Aorta (tissue), 5 donors: ENCODE measurements at places on chromosomes 4 and X.

- DNase-seq = no peak
Measured at GRCh38 chr4:77349796-77350195, 192.8 kb downstream of the CCNG2 start.

DNA sequence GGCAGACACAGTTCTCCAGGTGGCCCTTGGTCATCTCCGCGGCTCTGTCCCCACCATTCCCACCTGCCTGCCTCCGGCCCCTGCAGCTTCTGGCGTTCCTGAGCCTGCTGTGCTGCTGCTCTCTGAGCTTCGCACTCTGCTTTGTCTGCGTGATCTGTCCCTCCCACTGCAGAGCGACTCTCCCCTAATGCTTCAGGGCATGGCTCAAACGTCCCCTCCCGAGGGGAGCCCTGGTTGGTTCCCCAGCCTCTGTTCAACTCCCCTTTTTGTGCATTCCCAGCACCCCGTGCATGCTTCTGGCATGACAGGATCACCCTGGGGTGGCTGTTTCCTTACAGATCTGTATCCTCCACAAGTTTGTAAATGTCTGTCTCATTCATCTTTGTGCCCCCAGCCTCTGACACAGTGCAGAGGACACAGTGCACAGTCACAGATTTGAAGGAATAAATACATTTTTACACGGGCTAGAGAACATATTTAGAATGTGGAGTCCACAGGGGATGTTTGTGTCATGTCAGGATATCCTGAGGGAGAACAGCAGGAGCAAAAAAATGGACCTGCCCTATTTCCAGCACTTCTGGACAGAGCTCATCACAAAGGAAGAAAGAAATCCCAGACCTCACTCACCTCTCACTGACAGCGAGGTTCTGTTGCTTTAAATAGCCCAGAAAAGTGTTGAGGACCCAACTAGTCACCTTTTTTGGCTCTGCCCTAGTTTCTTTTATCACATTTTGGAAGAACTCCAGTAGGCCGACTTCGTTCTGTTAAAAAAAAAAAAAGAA is 72.6 kb downstream of the GATB start:
- no peak for DNase-seq

DNA sequence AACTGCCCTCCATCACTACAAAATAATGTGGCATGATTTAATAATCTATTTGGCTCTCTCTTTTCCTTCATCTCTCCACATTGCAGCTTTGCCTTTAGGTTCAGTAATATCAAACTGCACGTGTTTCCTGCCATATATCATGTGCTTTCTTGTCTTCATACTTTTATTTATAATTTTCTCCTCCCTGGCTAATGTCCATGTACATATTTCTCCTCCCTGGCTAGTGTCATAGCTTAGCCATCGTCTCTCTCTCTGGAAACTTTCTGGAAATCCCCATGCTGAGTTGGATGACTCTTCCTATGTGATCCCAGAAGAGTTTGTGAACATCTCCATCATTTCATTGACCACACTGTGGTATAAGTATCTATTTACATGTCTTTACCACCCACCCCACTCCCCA is 21.3 kb upstream of the PDGFC start:
- DNase-seq = no peak

DNA sequence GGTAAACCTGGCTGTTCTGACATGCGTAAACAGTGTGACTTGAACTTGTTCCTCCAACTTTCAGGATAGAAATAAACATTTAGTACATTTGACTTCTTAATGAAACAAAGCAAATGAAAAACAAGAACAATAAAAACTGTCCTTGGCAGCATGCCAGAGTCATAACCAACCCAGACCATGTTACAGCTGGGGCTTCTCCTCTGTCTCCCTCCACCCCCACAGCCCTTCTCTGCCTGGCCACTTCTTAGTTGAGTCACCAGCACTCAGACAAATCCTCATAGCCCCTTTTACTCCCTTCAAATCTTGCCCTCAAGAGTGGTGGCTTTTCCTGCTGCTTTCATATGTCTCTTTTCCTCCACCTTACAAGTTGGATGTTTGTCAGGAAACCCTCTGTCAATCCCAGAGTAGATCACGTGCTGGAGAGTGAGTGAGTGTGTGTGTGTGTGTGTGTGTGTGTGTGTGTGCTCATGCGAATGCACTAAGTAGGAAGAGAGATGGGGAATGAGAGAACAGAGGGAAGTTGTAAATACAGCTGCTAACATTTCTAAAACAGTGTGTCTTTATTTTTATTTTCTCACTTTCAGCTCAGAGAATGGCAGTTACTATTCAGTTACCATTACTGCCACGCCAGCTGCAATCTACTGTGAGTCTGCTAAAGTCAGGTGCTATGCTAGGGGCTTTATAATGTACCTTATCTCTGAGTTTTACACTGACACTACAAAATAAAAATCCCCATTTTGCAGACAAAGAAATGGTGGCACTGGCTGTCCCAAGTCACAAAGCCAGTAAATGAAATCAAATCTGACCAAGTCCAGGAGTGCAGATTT is 15.0 kb downstream of the SCARB2 start:
- peak; percentile 77 for DNase-seq

GRCh38 chr4:183411291-183411861 is 33.1 kb upstream of the CDKN2AIP start:
- DNase-seq = no peak

DNA sequence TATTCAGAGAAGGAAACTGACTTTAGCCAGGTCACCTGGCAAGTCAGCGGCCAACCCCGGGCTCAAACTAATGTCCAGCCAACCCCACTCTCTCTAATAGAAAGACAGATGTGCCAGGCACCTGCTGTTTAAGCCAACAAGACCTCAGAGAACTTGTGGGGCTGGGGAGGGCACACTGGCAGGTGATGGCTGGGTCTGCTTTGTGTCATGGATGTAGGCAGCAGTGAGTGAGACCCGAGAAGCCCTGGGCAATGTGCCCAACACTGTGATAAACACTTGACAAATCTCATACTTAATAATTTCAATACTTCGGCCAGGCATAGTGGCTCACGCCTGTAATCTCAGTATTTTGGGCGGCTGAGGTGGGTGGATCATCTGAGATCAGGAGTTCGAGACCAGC is 9.0 kb upstream of the CD99L2 start:
- no peak for DNase-seq

GRCh38 chr4:26958925-26959653 is 98.4 kb downstream of the STIM2 start:
- DNase-seq = no peak

DNA sequence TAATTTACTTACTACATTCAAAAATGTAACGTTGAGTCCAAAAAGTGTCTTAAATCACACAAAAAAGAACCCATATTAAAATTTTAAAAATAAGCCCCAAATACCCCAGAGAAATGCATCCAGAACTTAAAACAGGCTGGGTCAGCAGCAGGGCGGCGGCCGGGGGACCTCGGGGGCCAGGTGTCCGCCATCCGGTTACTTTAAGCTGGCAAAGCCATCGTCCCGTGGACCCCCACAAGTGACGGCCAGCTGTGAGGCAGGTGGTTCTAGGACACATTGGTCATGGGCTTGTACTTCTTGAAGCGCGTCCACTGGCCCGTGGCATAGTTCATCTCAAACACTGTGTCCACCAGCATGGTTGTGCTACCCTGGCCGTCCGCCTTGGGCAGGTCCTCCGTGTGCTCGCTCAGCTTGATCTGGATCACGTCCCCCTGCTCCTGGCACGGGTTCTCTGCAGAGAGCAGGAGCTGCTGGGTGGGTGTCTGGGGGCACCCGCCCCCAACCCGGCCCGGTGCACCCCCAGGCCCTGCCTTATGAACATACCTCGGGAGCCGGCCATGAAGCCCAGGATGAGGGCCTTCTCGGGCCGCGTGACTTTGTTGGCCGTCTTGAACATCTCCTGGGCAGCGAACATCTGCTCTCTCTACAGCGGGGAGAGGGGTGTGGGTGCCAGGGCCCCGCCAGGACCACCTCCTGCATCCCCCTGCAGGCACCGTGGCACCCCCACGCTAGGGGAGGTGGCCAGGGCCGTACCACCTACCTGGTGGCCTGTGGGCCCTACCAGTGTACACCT is 25.5 kb downstream of the NELFA start:
- DNase-seq = no peak

GRCh38 chr4:101198682-101199339 is 148.5 kb downstream of the PPP3CA start:
- no peak for DNase-seq

- peak; percentile 63 for DNase-seq
Measured at GRCh38 chr4:110615353-110616237, 7.3 kb downstream of the PITX2 start.

GRCh38 chrX:66042307-66043077 is 2.6 kb upstream of the VSIG4 start:
- DNase-seq = no peak

- no peak for DNase-seq
Measured at GRCh38 chrX:132615391-132616131, 126.7 kb upstream of the MBNL3 start.

DNA sequence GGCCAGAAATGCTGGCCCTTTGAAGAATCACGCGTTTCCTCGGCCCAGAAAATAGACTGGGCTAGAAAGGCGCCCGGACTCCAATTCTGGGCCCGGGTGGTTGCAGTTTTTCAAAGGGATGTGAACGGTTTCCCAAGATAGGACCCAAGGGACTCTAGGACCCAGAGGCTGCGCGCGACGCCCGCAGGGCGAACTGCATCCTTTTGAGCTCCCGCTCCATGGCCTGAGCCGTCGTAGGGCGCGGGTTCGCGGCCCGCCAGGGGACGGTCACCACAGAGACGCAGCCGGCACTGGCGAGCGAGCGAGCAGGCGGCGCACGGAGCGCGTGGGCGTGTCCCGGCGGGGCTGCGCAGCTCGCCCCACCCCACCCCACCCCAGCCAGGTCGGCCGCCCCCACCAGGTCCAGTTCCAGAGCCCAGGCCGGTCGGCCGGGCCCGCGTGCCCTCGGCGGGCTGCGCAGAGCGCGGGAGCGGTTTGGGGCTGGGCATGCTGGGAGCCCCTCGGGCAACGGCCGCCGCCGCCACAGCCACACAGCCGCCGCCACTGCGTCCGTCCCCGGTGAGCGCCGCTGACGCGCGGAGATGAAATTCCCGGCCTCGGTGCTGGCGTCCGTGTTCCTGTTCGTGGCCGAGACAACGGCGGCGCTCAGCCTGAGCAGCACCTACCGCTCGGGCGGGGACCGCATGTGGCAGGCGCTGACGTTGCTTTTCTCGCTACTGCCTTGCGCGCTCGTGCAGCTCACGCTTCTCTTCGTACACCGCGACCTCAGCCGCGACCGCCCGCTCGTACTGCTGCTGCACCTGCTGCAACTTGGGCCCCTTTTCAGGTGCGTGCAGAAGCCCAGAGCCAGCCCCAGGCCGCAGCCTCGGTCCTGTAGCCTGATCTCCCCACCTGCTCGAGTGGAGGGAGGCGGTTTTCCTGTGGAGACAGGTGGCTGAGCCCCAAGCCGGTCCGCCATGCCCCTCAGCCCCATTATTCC is at the start of gene XK:
XK (plus strand) TSS at position 411 of the 979 bp plus-strand sequence; CDS start at position 582, 171 bp downstream.
- DNase-seq = peak; percentile 84

- DNase-seq = no peak
Measured at GRCh38 chr4:136803433-136803832, 728.9 kb downstream of the PCDH18 start.

GRCh38 chr4:10577508-10578426 is 106.8 kb downstream of the CLNK start:
- DNase-seq = no peak

GRCh38 chr4:169931964-169932363 is 94.2 kb downstream of the MFAP3L start:
- DNase-seq = no peak

GRCh38 chrX:120001787-120002186 is 58.2 kb upstream of the NKAP start:
- no peak for DNase-seq

DNA sequence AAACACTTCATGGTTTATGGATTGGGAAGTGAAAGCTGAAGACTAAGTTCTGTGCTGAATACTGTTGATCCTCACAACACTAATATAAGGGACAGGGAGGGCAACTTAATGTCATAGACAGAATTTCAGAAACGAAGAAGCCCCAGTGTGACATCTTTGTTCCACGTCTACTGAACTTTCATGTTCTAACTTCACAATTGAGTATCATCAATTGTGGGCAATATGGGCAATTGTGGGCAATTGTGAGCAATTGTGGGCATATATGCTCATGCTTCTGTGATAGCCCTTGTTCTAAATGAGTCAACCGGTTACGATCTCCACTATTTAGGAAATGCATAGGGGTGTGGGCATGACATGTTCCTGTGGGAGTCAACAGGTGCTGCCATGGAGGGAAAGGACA is 33.7 kb downstream of the CYBB start:
- DNase-seq = no peak

DNA sequence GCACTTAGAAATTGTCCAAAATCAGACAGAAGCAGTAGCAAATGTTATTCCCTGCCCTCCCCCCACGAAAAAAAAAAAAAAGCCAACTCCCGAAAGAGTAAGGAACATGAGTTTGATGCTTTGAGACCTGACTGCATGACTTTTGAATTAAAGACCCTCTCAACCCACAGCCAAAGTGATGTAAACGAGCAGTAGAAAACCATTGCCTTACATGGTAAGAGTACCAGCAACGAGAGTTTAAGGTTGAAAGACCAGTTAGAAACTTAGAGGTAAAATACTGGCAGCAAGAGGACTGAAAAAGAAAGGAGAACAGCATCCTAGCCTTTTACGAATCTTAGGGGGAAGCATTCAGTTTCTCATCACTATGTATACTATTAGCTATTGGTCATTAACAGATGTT is 10.0 kb upstream of the ANXA10 start:
- DNase-seq = no peak

DNA sequence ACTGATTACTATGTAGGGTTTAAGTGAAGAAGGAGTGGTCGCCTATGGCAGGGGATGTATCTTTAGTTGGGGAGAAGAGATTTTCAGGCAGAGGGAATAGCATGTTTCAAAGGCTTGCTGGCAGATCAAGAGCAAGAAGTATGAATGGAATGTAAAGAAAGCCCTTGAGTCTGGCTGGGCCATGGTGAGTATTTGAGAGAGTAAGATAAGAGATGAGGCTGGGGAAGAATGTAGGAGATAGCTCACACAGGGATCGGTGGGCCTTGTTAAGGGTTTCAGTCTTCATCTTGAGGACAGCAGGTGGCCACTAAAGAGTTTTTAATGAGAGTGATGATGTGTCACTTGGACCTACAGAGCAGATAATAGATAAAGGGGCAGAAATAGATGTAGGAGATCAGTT is 319.1 kb upstream of the RPS6KA3 start:
- no peak for DNase-seq

- no peak for DNase-seq
Measured at GRCh38 chr4:5277079-5277478, 225.8 kb downstream of the STK32B start.

- no peak for DNase-seq
Measured at GRCh38 chr4:8596891-8597290, 4.3 kb downstream of the CPZ start.

DNA sequence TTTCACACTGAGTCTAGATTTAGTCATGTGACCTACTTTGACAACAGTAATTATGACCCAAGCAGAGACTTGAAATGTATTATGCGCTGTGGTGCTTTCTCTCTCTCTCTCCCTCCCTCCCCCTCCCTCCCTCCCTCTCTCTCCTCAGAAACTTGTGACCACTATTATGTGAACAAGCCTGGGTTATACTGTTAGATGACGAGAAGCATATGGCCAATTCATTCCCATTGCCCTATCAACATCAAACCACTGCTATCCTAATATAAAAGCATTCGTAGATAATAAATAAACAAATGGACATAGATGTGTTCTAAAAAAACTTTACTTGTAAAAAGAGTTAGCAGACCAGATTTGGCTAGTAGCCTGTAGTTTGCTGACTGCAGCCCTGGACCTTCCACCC is 18.2 kb downstream of the FTHL17 start:
- DNase-seq = no peak
